Gastroesophageal sphincter (tissue), 4 donors: ENCODE measurements at places on chromosomes 3 and 15.

GRCh38 chr3:114863848-114864247, 283.2 kb downstream of the ZBTB20 start:
- ATAC-seq, result no peak

GRCh38 chr3:17390785-17391184, 351.6 kb downstream of the TBC1D5 start:
- no peak for ATAC-seq

GRCh38 chr3:139537361-139537760, 2.2 kb downstream of the RBP1 start:
- no peak for ATAC-seq

GRCh38 chr3:119315600-119316312, 21.6 kb downstream of the ARHGAP31 start:
- ATAC-seq, result no peak

- no peak for ATAC-seq
Measured at GRCh38 chr15:88012688-88013087, 243.9 kb downstream of the NTRK3 start.

- ATAC-seq, result no peak
Measured at GRCh38 chr3:46716461-46717441, 918 bp downstream of the PRSS50 start.

- ATAC-seq, result no peak
Measured at GRCh38 chr3:49500205-49500731, 30.2 kb downstream of the DAG1 start.

- ATAC-seq, result no peak
Measured at GRCh38 chr3:170506556-170506955, 79.3 kb downstream of the SLC7A14 start.

GRCh38 chr3:64109438-64109837, 86.1 kb upstream of the PSMD6 start:
- no peak for ATAC-seq

- ATAC-seq, result no peak
Measured at GRCh38 chr3:127428344-127428997, 140.6 kb upstream of the PRR20G start.

GRCh38 chr15:39685999-39686613, 96.5 kb downstream of the FSIP1 start:
- ATAC-seq, result peak; percentile 62

DNA sequence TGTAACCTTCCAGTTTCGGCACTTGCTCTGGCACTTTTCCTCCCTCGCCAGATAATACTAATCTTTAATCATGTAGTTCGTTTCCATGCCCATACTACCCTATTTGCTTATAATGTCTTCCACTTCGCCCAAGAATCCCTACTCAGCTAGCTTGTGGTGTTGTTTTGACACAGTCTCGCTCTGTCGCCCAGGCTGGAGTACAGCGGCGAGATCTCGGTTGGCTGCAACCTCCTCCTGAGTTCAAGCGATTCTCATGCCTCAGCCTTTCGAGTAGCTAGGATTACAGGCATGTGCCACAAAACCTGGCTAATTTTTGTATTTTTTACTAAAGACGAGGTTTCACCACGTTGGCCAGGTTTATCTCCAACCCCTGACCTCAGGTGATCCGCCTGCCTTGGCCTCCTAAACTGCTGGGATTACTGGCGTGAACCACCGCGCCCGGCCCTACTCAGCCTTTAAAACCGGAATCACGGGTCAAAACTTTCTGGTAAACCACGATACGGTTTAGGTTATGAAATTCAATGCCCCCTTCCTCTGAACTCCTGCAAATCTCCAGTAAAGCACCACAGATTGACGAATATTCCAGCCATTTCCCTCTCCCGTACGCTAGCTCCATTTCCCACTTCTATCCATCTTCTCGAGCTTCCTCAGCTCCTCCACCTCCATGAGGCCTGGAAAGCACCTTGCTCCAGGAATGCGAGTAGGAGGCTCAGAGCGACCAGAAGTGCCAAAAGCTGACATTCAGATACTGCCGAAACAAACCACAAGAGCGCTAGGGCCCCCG, 878 bp upstream of the RAD51 start:
- no peak for ATAC-seq

GRCh38 chr3:124322309-124322880, 330.5 kb upstream of the ROPN1 start:
- no peak for ATAC-seq

DNA sequence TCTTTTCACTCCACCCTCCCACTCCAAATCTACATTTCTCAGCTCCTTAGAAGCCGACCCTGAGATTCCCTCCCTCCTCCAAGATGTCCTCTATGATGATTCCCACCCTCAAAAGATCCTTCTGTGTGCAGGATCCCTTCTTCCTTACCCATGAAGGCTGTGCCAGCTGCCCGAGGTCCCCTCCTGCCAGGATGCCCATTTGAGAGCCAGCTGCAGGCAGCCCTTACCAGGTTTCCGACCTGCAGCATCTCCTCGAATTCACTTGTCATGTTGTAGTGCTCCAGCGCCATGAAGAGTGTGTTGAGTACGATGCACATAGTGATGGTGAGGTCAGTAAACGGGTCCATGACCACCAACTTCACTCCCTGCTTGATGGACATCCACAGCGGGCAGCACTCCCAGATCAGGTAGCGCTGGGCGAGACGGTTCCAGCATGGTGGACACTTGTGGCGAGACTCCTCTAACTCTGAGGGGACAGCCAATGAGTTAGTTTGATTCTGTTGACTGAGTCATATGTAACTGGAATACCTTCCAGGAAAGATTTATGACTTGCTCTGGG, 51.9 kb downstream of the SCN5A start:
- ATAC-seq, result no peak

DNA sequence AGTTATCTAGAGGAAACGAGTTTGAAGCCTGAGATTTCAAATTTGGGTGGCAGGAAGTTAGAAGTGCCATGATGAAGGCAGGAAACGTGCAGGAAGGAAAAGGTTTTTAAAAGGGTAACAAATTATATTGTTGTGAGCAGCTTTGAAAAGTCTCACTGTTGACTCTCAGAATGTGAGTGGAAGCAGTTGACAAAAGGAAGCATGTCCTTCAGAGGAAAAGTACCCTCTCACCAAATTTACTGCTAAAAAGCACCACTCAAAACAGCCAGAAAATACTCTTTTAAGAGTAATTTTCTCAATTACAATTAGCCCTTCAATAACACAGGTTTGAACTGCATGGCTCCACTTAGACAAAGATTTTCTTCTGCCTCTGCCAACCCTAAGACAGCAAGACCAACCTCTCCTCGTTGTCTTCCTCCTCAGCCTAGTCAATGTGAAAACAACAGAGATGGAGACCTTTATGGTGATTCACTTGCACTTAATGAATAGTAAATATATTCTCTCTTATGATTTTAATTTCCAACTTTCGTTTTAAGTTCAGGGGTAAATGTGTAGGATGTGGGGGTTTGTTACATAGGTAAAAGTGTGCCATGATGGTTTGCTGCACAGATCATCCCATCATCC, 117.1 kb upstream of the LIPC start:
- ATAC-seq, result no peak

DNA sequence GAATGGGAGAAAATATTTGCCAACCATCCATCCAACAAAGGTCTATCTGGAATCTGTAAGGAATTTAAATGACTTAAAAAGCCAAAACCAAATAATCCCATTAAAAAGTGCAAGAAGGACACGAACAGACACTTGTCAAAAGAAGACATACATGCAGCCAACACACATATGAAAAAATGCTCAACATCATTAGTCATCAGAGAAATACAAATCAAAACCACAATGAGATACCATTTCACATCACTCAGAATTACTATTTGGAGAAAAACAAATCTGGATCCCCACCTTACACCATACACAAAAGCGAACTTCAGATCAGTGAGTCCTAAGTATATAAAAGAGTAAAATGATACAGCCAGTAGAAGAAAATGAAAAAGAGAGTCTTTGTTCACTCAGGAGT, 58.6 kb upstream of the MNS1 start:
- ATAC-seq, result no peak

- no peak for ATAC-seq
Measured at GRCh38 chr15:79897380-79897678, 515 bp upstream of the MTHFS start.

GRCh38 chr3:128367761-128368160, 98.9 kb downstream of the DNAJB8 start:
- ATAC-seq, result no peak

GRCh38 chr3:197406266-197406665, 107.9 kb upstream of the DLG1 start:
- peak; percentile 57 for ATAC-seq

DNA sequence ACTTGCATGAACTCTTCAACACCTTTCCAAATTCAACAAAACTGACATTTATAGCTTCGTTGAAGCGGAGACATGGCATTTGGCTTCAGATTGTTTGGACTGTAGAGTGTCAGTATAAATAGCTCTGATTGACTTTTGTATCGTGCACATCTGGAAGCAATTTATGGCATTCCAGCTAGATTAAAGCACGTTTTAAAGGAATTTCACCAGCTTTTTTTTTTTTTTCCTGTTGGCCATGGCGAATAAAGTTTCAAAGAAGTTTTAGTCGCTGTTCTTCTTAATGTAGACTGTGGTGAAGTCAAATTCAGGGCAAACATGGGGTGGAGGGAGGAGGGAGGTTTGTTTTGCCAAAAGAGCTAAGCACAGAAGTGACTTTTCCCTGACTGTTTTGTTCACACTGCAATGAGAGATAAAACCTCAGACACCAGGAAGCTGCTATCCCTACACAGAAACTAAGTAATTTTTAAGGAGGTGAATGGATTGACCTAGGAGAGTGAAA, 391.0 kb upstream of the RARB start:
- peak; percentile 22 for ATAC-seq

- ATAC-seq, result no peak
Measured at GRCh38 chr15:41605566-41605965, 46.6 kb downstream of the TYRO3 start.
